Activated CD8-positive, alpha-beta memory T cell treated with anti-CD3 and anti-CD28 coated beads, Interleukin-2, amount 50 U/mL, for 4 hours (primary cell): ENCODE measurements at places on chromosomes 12 and 14.

DNA sequence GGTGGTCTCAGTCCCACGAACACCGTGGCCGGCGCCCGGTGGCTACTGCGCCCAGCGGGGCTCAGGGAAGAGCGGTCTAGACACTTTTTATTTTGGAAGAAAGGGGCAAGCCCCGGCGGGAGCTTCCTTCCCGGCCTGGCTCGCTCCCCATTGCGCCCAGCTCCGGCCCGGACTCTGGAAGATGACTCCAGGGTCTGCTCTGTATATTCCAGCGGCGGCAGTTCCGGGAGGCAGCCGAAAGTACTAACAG is 225.1 kb upstream of the CRY1 start:
- DNase-seq = no peak

GRCh38 chr12:94180558-94181296 is 32.4 kb downstream of the PLXNC1 start:
- no peak for DNase-seq

GRCh38 chr12:68766646-68767045 is 20.7 kb downstream of the SLC35E3 start:
- no peak for DNase-seq

DNA sequence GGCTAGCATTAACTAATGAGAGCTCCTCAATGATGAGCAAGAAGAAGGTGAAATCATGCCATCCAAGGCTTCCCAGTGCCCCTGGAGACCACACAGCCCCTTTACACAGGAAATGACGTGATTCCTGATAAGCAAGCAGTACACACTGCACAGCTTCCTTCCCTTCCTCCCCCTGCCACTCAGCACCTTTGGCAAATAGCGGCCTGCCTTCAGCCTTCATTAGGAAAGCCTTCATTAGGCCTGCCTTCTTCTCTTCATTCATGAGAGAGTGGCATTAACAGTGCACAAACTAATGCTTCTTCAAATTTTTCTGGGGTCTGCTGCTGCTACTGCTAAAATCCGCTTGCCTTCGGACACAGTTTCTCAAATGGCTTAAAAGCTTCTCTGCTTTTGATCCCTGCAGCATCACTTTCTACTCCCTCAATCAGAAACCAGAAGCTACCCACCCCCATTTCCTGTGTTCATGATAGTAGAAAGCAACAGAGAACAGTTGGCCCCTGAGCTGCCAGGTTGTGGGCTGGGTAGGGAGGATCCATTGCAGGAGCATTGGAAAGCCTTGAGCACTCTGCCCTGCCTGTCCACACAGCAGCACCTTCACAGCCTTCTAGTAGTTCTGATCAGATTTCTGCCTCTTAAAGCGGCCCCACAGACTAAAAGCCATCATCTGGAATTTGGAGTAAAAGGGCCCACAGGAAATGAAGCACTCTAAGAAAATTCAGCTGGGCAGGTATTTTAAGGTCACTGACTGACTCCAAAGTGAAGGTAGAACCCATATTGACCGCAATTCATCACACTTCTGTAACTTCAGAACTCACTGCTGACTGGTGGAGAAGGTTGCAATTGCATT is 103.8 kb upstream of the ETV6 start:
- no peak for DNase-seq

- peak; percentile 20 for DNase-seq
Measured at GRCh38 chr14:94173471-94173884, 644 bp upstream of the PPP4R4 start.

- no peak for DNase-seq
Measured at GRCh38 chr14:56817396-56817921, 7.2 kb upstream of the OTX2 start.
